HFFc6 (cell line): ENCODE measurements at places on chromosomes 13 and 19. TPM values are rescaled to one million over a fixed set of nuclear protein-coding genes. Genes with fewer than 3 reads are reported as not detected.

Gene BRSK1
- 9.7 to 12.0 TPM (median 10.7 TPM) in 3 replicates for total RNA-seq

Gene SWSAP1
- 1.3 to 2.2 TPM (median 1.6 TPM) in 3 replicates for total RNA-seq

Gene FFAR3
- not detected in 3 replicates for total RNA-seq

Gene ADGRE2
- 0.12 TPM in 1 of 3 replicates, not detected in the others for total RNA-seq

Gene DCT
- total RNA-seq = not detected in 3 replicates

Gene SYCN
- total RNA-seq = not detected in 2 replicates

Gene CEACAM16
- total RNA-seq = not detected in 3 replicates

Gene FUT2
- not detected in 3 replicates for total RNA-seq

Gene URAD
- total RNA-seq = not detected in 3 replicates

Gene MYH14
- total RNA-seq = not detected in 3 replicates

Gene NLRP4
- total RNA-seq = not detected in 3 replicates

DNA sequence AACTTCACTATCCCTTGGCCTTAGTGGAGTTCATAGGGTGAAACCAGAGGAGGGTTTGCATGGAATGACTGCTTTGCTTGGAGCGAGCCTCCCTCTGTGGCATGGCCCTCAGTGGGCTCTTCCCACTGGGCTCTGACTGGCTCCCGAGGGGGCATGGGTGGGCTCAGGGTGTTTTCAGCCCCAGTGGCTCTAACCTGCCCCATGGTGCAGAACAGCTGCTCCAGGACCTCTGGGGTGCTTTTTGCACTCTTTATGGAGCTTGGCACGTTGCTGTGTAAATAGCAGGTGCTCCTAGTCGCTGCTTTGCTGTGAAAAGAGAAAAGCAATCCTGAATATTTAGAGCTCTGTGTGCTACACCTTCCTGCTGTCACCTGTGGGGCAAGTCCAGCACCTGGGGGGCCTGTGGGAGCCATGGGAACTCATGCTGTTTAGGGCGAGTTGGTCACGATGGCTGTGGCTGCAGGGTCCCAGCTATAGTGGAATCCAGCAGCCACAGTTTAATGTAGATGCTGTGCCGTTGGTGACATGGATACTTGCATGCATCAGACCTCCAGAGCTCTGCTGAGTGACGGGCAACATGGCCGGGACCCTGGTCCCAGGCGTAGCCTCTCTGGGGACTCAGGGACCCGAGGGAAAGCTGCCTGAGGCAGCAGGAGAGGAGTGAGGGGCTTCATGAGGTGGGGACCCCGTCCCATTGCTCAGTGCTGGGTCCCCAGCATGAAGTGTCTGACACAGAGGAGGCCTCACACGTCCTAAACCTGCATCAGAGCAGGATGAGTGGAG lies 14.3 kb upstream of the MCF2L start:
- no peak for DNase-seq

DNA sequence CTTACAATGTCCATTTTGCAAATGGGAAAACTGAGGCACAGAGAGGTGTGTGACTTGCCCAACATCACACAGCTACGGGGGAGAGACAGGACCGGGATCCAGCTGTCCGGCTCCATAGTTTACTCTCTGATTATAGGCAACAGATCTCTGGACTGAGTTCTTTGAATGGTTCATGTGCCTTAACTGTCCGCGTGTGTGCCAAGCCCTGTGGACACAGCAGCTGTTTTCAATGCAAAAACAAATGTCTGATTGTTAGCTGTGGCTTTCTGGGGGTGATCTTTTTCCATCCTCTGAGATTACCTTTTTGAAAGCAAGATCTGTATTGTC lies 94.1 kb downstream of the KL start:
- no peak for DNase-seq

GRCh38 chr13:99132295-99132835 lies 68.3 kb upstream of the UBAC2 start:
- no peak for DNase-seq

GRCh38 chr19:7247155-7247554 lies 47.1 kb downstream of the INSR start:
- DNase-seq = no peak

GRCh38 chr19:18756896-18757295 lies 34.2 kb downstream of the COMP start:
- DNase-seq = no peak

DNA sequence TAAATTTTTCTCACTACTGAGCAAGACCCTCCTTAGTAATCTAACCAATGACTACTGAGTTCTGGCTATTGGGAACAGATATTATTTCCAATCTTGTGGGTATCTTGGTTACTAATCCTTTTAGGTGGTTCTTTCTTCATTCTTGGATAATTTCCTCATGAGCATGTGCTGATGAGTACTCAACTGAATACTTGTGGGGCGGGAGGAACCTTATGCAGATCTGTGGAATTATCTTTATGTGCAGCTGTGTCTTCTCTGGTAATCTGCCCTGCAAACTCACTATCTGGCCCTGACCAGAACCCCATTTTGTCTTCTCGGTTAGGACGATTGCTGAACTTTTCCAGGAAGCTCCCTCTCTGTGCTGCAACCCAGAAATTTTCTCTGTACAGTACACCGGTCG lies 89.7 kb upstream of the TRPC4 start:
- DNase-seq = no peak

DNA sequence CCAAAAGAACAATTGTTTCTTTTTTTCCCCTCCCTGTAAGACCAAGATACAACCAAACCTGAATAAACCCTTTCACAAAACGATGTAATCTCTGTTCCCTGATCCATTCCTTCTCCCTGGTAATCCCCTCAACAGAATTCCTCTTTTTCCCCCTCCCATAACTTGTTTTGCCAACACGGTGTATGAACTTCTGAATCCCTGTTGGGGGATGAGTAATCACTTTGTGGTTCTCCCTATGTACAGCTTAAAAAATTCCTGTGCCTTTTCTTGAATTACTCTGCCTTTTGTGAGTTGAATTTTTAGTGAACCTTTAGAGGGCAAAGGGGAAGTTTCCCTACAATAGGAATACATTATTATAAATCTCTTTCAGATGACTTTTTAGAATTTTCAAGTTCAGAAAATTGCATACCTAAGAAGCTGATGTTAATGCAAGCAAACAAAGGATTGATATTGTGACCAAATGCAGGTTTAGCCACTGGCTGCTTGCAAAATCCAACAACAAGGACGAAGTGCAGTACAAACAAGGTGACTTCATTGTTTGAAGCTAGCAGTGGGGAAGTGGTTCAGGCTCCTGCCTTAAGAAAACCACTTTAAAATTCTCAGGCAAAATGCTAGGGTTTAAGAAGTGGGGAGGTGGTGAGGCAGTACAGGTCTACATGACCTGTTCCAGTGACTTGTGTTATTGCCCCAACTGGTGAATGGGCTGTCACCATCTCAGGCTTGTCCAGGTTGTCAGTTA lies 15.0 kb upstream of the EPSTI1 start:
- no peak for DNase-seq

DNA sequence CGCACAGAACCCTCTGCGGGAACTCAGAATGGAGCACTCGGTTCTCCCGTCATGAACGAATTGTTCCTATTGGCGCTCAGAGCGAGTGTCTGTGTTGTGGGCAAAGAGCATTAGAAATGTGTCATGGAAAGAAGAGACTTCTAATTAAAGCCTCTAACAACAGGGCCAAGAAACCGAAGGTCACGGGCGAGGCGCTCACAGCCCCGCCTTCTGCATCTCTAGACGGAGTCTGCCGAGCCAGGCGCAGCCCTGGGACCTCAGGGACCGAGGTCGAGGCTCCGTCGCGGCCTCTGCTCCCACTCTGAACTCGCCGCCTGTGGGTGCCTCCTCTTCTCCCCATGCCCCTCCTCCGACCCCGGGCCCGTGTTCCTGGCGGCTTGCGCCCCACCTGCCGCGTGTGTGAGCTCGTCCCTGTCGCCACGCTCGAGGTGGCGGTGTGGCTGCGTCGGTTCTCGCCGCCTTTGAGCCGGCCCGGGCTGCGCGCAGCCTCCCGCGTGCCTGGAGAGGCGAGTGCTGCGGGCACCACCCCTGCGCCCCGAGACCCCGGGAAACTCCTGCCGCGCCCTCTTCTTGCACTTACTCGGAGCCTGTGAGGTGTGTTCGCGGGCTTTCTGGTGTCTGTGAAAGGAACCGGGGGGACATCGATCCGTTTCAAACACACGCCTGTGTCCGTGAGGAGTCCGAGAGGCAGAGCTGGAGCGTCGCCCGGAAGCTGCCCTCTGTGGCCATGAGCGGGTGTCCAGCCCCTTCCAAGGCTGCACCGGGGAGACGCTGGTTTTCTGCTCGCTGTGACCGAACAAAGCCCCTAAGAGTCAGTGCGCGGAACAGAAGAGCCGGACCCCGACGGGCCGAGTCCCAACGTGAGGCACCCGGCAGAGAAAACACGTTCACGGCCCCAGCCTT lies 45.4 kb upstream of the SPACA7 start:
- no peak for DNase-seq

DNA sequence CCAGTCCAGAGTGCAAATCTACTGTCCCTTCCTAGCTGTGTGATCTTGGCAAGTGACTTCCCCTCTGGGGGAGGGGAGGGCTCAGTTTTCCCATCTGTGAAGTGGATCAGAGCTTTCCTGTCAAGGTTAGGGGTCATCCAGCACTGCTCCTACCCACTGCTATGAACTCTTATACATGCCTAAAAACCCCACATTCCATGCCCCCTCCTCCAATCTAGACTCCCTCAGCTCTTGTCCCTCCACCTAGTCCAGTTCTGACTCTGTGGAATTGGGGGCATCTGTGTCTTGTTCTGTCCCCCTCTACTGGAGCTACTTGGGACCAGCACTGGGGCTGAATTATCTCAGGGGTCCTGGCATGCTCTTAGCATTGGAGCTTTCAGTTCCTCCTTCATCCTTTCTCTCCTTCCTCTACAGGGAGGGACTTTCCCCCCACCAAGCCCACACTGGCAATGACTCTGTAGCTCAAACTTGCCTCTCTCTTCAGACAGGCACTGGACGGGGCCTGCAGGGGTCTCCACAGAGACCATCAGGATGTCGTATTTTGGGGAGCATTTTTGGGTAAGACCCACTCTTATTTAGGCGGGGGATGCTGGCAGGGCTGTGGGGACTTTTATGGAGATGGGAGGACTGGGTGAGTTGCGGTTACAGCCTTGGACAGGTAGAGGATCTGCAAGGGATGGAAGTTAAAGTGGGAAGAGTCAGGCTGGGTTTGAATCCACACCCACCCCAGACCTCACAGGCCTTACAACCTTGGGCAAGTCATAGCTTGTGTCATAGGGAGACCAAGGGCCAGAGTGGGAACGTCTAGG lies 3.6 kb downstream of the FCHO1 start:
- DNase-seq = no peak

- no peak for DNase-seq
These were observed 95.7 kb upstream of the AKAP11 start for GRCh38 chr13:42176294-42176693.

DNA sequence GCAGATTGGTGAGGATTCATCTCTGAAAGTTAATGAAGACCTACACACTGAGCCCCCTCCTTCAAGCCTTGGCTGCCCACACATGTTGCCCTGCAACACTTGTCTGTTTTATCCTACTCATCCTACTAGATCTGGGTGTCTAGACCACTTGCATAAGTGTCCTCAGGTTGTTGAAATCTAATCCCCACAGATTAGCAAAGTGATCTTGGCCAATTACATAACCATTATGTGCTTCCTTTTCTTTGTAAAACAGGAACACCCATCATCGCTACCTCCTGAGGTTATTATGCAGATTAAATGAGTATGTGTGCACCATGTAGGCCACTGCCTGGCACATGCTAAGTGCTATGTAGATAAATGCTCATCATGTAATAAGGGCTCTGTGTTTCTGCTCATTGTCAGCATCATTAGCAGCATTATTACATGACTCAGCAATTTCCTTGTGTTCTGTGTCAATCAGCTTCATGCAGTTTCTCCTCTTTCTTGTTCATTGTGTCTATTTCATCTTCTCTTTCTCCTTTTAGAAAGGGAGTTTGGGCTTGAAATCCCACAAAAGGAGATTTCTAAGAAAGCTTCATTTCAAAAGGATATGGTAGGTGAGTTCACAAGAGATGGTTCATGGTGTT lies 15.1 kb downstream of the ZNF175 start:
- no peak for DNase-seq

GRCh38 chr19:46692918-46693722 lies 23.8 kb downstream of the PRKD2 start:
- DNase-seq = peak; percentile 6

- DNase-seq = no peak
These were observed 484.6 kb downstream of the TSHZ3 start for GRCh38 chr19:30864391-30865215.

DNA sequence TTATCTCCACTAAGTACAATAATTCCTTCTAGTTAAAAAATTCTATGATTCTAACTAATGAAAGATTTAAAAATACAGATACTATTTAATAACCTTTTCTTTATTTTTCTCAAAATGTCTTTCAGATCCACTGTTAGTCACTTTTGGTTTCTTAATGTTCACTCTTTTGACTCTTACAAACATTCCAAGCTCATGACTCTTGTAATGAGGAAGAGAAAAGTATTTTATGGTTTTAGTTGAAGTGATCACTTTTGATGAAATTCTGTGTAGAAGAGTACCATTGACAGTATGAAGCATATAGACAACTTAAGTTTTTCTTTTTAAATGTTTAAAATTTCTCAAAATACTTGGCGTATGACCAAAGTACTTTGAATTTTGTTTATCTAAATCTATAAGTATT lies 27.8 kb downstream of the COG3 start:
- peak; percentile 56 for DNase-seq

GRCh38 chr13:73822668-73823592 lies 311.3 kb downstream of the KLF12 start:
- no peak for DNase-seq
